RPMI7951 (cell line): ENCODE measurements at places on chromosomes 3 and 15. TPM values are rescaled to one million over a fixed set of nuclear protein-coding genes. Genes with fewer than 3 reads are reported as not detected.

DNA sequence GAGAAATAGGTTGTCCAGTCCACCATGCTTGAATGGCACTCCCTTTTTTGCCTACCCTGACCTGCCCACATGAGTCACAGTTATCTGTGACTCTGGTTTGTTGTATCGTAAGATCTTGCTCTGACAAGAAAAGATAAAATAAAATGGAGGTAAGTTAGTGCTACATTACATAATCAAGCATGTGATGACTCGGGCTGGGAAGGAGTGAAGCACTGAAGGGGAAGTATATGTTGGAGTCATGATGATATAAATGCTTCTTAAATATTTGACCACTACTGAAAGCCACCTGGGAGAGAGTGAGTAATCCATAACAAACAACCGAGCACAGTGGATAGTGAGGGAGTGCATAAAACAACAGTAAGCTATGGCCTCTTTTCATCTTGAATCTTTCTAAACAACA is 124.4 kb downstream of the SHOX2 start:
- DNase-seq: no peak

- DNase-seq: no peak
These were observed 33.0 kb downstream of the THBS1 start for GRCh38 chr15:39613861-39614260.

GRCh38 chr15:62809115-62809967 is 233.2 kb upstream of the TPM1 start:
- peak; percentile 54 for DNase-seq

- DNase-seq: no peak
These were observed 39.5 kb downstream of the USP8 start for GRCh38 chr15:50463423-50464358.

- no peak for DNase-seq
These were observed 16.1 kb upstream of the RTP3 start for GRCh38 chr3:46481636-46482035.

GRCh38 chr15:44427756-44428724 is 611 bp downstream of the CTDSPL2 start:
- peak; percentile 78 for DNase-seq

SCN5A gene
- total RNA-seq: under 0.01 and 0.59 TPM in 2 replicates

STARD9 gene
- 4.4 and 5.9 TPM in 2 replicates for total RNA-seq
